ENCODE measurements at places on chromosomes 7 and 10.

GRCh38 chr10:29471544-29471859, 163.3 kb downstream of the SVIL start:
- no peak for DNase-seq

- no peak for DNase-seq
These were observed 35.1 kb downstream of the ADD3 start for GRCh38 chr10:110042891-110043290.

- no peak for DNase-seq
These were observed 53.2 kb downstream of the ELFN1 start for GRCh38 chr7:1723254-1723653.

- no peak for DNase-seq
These were observed 196.7 kb downstream of the MTERF1 start for GRCh38 chr7:91683823-91684222.

DNA sequence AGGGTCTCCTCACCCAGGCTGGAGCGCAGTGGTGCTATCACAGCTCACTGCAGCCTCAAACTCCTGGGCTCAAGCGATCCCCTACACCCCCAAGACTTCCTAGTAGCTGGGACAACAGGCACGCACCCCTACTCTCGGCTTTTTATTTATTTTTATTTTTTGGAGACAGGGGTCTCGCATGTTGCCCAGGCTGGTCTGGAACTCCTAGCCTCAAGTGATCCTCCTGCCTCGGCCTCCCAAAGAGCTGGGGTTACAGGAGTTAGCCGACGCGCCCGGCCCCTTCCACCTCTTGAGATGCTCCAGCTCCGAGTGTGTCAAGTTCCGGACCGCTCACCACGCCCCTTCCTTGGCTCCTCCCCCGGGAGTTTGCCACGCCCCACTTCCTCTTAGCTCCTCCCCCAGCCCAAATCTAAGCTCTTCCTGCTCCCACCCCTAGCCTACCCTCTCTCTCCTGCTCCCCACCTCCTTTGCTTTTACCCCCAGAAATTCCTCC, 6.3 kb downstream of the NAT16 start:
- peak; percentile 49 for DNase-seq

Measured in activated naive CD4-positive, alpha-beta T cell treated with anti-CD3 and anti-CD28 coated beads, Interleukin-2, amount 50 U/mL, for 16 hours (primary cell).